Omental fat pad (tissue), 4 donors: ENCODE measurements at places on chromosomes 2 and 18. TPM values are rescaled to one million over a fixed set of nuclear protein-coding genes. Genes with fewer than 3 reads are reported as not detected.

- DNase-seq, result no peak
These were observed 625 bp upstream of the NBAS start for GRCh38 chr2:15561574-15562344.

KIAA2012 gene
- not detected for total RNA-seq

- DNase-seq, result no peak
These were observed 631 bp downstream of the GYPC start for GRCh38 chr2:126656431-126657147.

DNA sequence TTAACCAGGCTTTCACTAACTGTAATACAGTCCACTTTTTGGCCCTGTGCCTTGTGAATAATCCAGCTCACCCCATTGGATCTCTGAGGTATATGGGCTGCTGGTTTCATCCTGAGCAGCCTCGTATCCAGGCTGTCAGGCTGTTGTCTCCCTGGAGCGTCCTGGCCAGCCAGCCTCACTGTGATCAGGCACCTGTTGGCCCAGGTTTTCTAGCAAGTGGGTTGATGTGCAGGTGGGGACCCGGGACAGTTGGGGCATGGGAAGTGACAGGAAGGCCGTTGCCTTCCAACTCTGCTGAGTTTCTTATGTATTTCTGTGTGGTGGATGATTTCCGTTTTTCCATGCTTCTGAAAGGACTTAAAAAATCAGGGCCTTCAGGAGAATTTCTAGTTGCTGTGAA, 132.4 kb downstream of the ACOXL start:
- no peak for DNase-seq

DNA sequence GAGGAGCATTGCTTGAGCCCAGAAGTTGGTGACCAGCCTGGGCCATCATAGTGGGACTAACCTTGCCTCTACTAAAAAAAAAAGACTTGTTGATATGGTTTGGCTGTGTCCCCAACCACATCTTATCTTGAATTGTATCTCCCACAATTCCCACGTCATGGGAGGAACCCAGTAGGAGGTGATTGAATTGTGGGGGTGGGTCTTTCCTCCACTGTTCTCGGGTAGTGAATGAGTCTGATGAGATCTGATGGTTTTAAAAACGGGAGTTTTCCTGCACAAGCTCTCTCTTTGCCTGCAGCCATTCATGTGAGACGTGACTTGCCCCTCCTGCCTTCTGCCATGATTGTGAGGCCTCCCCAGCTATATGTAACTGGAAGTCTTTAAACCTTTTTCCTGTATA, 47.0 kb downstream of the PROC start:
- no peak for DNase-seq

GRCh38 chr18:71583252-71583651, 960.9 kb downstream of the CBLN2 start:
- DNase-seq, result no peak

FOXD4L1 gene
- total RNA-seq, result not detected
